CD4-positive, alpha-beta T cell treated with Interleukin-17A for 1 hour (primary cell): ENCODE measurements at places on chromosomes 13 and 19.

- no peak for DNase-seq
Observed at GRCh38 chr13:100532090-100532766, 56.4 kb downstream of the GGACT start.

GRCh38 chr19:48821633-48822032 lies 10.8 kb upstream of the BCAT2 start:
- no peak for DNase-seq

GRCh38 chr13:42041684-42042035 lies 6.8 kb upstream of the DGKH start:
- no peak for DNase-seq

GRCh38 chr13:53201454-53202225 lies 173.0 kb downstream of the OLFM4 start:
- DNase-seq, result no peak

DNA sequence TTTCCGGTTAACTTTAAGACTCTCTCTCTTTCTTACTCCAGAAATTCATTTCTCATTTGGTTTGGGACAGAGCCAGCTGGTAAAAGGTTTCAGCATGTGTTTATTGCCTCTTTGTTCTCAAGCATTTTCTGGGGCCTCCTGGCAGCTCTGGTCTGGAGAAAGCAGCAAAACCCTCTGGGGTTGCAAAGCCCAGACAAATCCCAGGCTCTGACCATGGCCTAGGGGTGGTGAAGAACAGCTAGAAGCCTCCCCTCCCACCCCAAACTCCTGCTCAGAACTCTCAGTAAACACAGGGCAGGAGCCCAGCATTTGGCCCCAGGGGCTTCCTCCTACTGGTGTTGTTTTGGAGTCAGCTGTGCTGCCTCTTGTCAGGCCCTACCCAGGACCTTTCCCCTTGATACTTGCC lies 124.2 kb upstream of the SERP2 start:
- no peak for DNase-seq
